ENCODE measurements at places on chromosomes 2 and 18.
A peak's percentile ranks its signal among the peaks of the same experiment; 100 is the strongest.

- DNase-seq = no peak
Observed at GRCh38 chr2:75268112-75268511, 68.8 kb upstream of the TACR1 start.

GRCh38 chr2:46074501-46074900 is 222.7 kb upstream of the EPAS1 start:
- DNase-seq = no peak

- DNase-seq = peak; percentile 49
Observed at GRCh38 chr2:121095257-121096080, 189.5 kb downstream of the TFCP2L1 start.

DNA sequence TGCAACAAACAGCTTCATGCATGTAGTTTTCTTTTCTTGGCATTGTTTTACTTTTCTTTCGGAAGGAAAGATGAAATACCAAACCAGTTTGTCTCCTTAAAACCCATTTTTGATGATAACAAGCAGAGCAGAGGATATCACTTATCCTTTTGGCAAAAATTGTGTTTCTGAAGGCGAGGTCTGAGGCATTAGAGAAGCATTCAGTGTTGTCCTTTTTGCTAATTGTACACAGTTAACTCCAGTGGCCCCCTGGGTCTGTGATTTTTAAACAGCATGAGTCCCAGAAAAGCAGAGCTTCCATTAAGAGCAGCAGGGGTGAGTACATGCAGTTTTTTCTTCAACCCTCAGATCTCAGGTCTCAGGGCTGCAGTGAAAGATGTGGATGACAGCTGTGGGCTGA is 41.3 kb downstream of the TTC39C start:
- no peak for DNase-seq

GRCh38 chr2:72926811-72927465 is 9.6 kb downstream of the EMX1 start:
- no peak for DNase-seq

GRCh38 chr2:85734015-85734414 is 19.8 kb upstream of the ATOH8 start:
- no peak for DNase-seq

DNA sequence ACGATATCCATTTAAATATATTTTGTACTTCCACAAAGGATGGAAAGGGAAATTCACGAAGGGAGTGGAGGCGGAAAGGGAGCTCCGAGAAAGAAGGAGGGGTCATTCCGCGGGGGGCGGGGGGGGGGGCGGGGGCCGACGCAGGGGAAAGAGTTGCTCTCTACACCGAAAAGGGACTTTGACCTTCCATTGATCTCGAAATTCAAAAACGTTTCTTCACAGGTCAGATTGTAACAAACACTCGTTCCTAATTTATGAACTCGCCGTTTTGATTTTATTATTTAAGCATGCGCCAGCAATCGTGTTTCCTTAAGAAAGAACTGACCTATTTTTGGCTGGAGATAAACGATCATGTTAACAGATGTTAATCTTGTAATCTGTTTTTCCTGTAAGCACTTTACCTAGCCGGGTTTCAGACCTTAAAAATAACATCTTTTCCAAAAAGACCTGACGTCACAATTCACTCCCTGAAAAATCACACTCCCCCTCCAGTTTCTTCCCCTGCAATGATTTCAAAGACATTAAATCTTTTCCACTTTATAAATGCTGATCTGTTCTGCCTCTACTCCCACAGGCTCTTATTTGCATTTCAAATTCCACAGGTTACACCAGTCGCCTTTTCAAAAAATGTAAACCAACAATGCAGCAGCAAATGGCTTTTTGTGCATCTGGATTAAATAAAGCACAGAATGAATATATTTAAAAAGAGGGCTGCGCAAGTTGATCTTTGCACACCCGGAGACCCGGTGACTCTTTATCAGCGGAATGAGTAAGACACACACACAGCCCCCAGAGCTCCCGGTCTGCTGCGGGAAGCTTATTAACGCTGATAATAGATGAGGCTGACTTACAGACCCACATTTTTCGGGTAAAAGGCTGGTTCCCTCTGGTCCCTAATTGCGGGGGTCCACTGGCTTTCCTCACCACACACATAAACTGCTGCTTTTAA is 1.6 kb downstream of the ZNF516 start:
- peak; percentile 49 for DNase-seq

- no peak for DNase-seq
Observed at GRCh38 chr2:37802899-37803379, 122.1 kb upstream of the RMDN2 start.

DNA sequence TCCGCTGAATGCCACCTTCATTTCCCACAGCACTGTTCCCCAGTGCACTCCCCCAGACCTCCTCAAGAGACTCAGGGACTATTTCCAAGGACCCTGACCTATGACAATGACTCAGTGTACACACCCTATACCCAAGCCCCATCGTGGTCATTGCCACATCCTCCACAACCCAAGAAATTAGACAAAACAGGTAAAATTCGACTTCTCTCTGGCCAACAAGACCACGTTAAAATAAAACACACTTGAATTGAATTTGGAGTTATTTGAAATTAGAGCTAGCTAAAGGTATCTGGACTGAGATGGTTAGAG is 126.4 kb upstream of the NCK2 start:
- no peak for DNase-seq

DNA sequence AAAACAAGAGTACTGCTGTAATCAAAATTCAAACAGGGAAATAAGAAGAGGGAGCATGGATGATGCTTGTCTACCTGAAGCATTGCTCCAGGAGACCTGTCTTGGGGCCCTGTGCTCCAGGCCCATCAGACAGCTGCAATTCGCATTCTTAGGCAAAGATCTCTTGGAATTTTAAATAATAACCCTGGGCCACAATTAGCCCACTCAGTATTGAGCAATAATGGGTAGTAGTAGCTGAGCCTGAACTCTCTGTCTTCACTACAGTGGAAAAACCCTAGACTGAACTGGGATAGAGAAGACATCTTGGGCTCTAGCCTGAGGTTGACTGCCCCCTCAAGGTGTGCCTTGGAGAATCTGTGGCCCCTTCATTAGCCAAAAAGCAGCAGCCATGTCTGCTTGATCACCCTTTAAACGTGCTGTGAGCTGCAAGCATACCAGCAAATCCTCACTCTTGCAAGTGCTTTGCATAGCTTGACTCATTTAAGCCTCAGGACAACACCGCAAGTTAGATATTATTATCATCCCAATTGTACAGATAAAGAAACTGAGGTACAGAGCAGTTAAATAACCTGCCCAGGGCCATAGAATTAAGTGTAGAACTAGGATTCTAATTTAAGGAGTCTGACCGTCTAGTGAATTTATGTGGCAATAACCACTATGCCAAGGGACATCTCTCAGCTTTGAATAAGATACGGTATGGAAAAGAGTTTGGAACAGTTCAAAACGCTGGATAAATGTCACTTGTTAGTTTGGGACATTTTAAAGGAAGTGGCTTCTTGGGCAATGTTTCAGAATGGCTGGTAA is 69.0 kb downstream of the DDX1 start:
- DNase-seq = no peak

- DNase-seq = no peak
Observed at GRCh38 chr2:65164426-65164891, 34.6 kb upstream of the RAB1A start.

DNA sequence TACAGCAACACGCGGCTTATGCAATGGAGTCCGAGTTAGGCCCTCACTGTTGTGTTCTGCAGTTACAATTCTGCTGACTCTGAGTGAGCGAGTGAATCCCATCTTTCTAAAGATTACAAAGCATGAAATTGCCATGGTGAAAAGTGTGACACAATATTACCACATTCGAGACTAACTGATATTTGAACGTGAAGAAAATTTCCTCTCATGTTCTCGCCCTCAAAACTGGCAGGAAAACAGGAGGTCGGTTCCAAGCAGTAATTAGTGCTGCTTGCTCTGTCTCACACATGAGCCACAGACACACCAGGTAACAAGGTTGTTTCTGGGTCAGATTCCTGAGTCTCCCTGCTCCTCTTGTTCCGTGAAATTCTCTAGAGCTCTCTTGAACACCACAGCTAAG is 93.7 kb upstream of the RIOK3 start:
- no peak for DNase-seq

- DNase-seq = no peak
Observed at GRCh38 chr18:68121308-68121707, 593.6 kb downstream of the TMX3 start.

GRCh38 chr18:58538604-58539386 is 90.1 kb downstream of the ALPK2 start:
- no peak for DNase-seq

DNA sequence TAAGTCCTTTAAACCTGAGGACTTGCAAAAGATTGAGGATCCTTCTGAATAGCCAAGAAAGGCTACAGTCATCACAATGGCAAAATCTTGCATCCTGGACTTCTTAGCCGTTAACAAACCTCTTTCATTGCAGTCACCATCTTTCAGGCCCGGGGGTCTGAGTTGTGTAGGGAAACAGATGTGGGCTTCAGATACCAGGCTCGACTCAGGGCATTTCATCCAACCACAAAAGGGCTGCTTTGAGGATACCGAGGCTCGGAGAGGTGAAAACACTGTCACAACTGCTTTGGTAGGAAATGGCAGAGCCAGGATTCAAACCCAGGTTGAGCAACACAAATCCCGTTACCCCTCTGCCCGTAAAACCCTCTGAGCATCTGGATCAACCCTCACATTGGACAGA is 147.4 kb downstream of the TFCP2L1 start:
- DNase-seq = no peak

GRCh38 chr2:235863414-235863813 is 304.8 kb downstream of the GBX2 start:
- no peak for DNase-seq

DNA sequence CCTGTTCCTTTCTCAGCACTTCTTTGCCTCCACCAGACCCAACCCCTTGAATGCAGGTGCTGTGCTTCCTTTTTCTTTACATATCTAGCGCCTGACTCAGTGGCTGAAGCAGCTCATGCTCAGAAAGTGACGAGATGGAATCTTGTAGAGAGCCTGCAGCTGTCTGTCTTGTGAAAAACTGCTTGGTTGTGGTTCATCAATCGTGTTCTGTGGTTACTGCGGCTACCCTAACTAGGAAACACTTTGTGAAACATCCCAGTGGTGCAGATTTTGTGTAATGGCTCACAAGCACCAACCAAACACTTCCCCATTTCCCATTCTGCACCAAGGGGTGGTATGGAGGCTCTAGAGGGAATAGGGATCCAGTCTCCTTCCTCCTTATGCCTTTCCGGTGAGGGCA is 307.2 kb upstream of the MMADHC start:
- no peak for DNase-seq

DNA sequence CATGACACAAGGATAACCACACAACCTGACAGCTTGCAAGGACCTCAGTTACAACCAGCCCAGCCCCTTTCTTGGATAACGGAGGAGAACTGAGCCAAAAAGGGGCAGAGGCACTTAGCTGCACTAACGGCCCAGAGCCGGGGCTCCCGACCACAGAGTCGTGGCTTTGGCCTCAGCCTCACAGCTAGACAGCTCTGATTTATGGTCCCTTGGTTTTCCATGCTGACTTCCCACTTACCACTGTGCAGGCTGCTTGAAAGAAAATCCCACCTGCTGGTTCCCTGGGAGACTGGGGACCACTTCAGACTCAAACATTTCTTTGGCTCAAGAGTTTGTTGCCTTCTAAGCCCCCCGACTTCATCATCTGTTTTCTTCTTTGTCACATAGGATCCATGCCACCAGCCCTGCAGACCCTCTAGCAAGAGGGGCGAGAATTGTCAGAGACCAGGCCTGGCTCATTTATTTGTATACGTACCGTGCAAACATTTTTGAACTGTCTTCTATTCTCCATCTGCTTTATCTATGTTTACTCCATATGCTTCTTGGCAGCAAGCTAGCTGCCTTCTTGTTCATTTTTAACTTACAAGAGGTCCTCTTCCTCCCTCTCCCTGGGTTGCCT is 352.6 kb upstream of the MYT1L start:
- no peak for DNase-seq

DNA sequence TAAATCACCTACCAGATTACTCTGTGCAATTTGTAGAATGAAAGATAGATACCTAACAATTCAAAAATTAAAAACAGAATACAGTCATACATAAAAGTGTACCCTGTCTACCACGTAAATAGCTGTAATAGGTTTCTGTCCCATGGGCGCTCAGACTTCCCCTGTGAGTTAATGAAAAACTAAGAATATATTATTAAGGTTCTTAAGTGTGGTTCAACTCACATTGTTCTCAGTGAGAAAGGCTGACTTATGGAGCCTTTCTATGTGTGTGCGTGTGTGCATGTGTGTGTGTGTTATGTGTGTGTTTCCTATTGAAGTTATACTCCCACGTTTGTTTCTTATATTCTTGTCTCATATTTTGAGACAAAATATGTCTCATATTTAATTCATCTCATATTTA is 114.6 kb upstream of the CD302 start:
- DNase-seq = no peak

- no peak for DNase-seq
Observed at GRCh38 chr2:160380611-160381010, 113.0 kb downstream of the RBMS1 start.

DNA sequence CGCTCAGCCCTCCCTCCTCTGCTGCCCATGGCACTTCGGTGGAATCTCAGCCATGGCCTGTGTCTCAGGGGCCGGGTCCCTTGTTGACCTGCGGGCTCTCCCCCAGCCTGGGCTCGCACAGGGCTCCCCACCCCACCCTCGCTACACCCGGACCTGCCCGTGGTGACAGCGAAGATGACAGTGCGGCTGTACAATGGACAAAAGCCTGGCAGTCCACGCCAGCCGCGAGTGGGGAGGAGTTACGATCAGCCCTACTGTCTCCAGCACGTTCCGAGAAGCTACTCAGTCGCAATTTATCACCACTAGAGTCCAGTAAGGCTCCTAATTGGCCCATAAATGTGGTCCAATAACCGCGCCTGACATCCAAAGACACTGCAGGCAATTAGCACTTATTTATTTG is 31.6 kb downstream of the GBX2 start:
- peak; percentile 49 for DNase-seq

DNA sequence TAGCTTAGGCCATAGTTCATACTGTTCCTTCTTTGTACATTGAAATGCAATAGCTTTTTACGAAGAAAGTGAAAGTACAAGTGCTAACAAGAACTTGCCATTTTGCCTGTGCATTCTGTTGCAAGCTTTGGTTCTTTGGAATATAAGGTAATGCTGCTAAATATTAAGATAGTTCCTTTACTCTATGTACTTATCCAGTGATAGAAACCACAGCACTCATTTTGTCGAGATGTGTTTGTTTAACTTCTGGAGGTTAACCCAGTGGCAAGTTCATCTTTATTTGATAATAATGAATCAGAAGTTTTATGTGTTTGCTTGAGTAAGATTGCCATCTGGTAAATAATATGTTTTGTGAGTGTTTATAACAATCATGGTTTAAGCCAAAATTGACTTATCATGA is 373.1 kb upstream of the FANCL start:
- no peak for DNase-seq

GRCh38 chr2:187654535-187654934 is 100.3 kb upstream of the TFPI start:
- no peak for DNase-seq

DNA sequence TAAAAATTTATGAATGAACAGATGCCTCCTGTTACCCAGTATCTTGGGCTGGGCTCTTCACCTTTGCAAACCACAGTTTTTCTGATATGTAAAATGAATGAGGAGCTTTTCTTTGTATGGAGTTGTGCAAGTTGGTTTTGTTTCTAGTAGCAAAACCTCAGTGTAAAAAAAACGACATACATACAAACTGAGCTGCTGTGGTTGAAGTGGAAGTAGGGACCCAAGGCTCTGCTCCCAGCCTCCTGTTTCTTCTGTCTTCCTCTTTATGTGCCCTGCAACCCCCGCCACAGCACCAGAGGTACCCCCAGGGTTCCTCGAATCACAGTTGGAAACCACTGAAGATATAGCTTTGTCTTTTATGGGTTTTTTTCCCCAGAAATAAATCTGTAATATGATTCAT is 118.1 kb downstream of the MYO1B start:
- no peak for DNase-seq

- DNase-seq = no peak
Observed at GRCh38 chr2:64207573-64207972, 63.4 kb upstream of the PELI1 start.

Measured in NCI-H526 (cell line).